HuH-7.5 (cell line): ENCODE measurements at places on chromosomes 11 and 22.

DNA sequence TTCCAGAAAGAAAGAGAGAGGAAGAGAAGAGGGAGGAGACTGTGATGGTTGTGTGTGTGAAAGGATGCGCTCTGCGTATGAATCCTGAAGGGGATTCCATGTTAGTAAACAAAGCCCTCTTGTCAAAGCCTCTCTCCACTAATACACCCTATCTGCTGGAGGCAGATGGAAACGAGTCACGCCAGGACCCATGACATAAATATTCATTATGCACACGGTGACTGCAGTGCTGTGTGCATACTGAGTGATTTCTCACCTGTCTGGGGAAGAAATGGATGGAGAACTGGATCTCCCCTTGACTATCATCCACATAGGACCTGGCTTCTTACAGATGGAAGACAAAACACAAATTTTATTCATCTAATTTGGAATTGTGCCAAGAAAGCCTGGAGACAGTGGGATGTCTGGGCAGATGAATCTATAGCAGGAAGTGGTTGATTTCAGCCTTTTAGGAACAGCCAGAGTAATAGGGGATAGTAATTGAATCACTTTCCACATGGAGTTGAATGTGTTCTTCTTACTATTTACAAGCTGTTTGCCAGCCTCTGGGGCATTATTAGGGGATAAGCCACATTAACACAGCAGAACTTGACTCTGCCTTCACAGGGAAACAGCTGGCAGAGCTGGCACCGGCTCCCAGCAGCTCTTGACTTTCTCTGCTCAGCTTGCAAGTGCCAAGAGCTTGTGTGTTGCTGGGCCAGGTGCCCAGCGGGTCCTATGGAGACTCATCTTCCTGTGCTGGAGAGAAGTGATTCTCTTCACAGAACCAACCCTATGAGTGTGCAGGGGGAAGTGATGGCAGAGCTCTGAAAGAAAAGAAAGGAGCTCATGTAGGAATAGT, 9.0 kb downstream of the MTNR1B start:
- no peak for DNase-seq

- no peak for DNase-seq
These were observed 76.4 kb upstream of the DRD2 start for GRCh38 chr11:113551645-113552044.

DNA sequence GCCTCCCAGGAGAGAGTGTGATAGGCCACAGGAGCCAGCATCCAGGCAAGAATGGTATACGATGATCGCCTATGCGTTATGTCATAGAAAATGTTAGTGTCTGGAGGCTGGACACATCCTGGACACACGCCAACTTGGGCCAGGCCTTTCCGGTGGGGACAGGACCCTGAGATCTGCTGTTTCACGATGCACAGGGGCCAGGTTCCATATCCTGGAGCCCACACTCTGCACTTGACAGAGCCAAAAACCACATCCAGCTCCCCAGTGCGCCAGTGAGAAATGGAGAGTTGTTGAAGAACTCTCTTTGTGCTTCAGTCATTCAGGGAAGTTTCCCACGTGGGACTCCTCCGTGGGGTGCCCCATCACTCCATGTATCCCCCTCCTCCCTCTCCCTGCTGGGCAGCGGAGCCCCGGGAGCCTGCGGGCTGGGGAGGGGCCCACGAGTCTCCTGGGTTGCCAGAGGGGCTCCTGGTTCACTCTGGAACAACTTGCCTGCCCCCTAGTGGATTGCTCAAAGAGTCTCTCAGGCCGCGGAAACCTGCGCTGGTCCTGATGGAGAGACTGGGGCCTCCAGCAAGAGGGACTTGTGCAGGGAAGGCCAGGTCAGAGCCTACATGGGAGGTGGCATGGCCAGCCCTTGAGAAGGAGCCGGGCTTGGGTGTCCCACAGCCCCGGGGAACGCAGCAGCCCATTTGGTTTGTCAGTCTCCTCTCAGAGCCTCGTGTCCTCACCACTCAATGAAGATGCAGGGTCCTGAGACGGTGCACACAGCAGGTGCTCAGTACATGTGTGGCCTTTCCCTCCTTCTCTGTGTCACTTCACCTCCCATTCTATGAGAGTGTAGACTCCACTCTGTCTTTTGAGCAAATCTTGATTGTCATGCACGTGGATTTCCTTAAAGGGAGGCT, 10.2 kb upstream of the LRRC32 start:
- DNase-seq = peak; percentile 87

GRCh38 chr11:122115524-122116379, at the start of gene BLID:
Gene BLID (minus strand): TSS chr11:122116215. CDS start chr11:122115922, 293 bp downstream.
- no peak for DNase-seq

DNA sequence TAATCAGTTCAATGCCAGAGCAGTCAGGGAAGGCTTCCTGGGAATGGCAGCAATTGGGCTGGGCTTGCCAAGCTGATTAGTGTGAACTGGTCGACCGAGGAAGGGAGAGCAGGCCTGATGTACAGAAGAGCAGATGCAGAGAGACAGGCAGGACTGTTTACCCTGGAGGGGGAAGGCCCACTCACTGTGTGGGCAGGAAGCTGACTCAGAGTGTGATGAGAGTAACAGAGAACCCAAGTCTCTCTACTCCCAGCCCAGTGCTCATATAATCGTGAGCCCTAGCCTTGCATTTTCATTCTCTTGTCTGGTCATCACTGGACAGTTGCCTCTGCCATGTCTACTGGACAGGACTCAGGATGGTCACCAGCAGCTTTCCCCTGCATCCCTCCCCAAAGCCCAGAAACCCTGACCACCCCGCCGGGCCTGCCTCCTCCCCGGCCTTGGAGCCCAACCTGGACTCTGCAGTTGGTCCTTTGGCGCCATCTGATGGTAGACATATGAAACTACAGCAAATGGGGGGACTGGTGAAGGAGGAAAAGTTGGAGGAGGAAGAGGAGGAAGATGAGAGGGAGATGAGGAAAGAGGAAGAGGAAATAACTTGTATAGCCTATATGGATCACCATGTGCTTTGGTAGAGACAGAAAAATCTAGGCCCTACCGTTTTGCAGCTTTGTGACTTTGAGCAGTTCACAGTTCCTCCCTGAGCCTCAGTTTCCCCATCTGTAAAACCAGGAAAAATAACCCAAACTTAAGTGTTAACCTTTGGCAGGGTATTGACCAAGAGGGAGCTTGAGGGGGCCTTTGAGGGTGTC, 43.4 kb upstream of the PRDM11 start:
- peak; percentile 52 for DNase-seq

GRCh38 chr22:33640900-33641299, 279.4 kb downstream of the LARGE1 start:
- DNase-seq = no peak

DNA sequence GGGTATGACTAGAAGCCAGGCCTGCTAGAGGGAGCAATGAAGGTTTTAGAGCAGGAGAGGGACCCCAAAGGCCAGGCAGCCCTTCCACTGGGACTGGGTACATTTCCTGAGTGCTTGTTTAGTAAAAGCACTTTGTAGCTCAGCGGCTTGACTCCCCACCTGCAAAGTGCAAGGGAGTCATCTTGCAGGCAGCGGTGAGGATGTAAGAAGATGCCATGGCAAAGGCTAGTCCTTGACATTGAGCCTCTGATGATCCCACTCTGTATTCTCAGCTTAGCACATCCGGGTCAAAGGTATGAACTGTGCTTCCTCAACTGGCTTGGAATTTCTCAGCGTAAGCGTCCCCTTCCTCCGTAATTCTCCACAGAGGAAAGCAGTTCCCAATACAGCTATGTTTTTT, 3.1 kb upstream of the UBE2L3 start:
- no peak for DNase-seq

- DNase-seq = no peak
These were observed 18.0 kb upstream of the UBASH3B start for GRCh38 chr11:122637541-122637940.

DNA sequence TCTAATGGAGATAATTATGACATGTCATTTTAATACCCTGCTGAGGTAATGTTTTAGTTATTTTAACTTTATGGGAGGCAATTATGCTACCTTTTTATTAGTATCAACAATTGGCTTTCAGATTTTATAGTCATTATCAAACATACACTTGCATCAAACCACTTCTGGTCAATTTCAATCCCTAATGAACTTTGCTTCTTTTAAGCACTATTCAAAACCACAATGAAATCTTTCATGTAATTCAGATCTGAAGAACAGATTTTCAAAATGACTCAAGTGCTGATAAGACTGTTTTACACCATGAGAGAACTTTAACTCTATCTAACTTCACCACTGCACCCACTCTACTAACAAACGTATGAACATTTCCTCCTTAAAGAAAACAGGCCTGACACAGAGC, 25.9 kb upstream of the CCDC34 start:
- DNase-seq = no peak

DNA sequence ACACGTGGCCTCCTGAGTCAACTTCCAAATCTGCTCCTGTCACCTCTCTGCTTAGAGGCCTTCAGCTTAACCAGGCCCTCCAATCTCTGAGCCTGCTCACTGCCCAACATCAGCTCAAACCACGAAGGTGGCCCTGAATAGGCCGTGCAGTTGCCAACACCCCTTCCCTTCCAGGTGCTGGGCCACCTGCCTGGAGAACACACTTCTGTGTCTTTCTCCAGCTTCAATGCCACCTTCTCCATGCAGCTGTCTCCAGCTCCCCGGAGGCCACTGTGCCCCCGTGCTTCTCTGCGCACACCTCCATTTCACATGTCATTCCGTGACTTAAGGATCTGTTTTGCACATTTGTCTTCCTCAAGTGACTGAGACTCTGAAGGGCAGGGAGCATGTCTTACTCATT, 5.3 kb downstream of the RELA start:
- no peak for DNase-seq

- no peak for DNase-seq
These were observed 67.8 kb downstream of the RASSF10 start for GRCh38 chr11:13076961-13077360.

DNA sequence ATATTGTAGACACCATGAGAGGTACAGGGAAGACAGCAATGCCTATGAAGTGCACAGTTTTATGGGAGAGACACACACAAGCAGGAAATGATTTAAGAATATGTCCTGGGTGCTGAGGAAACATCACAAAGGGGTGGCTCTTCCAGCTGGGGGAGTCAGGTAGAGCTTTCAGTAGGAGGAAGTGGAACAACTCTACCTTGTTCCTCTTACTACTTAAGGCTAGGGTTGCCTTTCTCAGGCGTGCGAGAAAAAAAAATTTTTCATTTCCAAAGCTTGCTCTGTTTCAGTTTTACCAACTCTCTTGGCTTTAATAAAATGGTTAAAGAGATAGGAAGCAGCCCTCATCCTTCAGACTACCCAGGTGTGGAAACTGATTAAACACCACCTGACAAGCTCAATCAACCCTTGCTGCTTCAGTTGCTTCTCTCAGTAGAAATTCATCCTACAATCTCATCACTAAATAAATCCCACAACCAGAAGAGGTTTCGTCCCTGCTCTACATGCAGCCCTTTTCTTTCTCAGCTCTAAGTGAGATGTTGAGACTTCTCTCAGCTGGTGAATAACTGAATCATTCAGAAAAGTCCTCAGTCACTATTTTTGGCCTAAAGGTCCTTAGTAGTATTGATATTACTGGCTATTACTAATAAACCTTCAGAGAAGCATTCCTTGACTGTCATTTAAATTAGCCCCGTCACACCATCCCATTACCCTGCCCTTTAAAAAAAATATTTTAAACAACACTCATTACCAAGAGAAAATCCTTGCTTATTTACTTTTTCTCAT, 5.9 kb downstream of the ABTB2 start:
- no peak for DNase-seq

GRCh38 chr11:111408789-111409727, 30.0 kb upstream of the POU2AF1 start:
- no peak for DNase-seq

DNA sequence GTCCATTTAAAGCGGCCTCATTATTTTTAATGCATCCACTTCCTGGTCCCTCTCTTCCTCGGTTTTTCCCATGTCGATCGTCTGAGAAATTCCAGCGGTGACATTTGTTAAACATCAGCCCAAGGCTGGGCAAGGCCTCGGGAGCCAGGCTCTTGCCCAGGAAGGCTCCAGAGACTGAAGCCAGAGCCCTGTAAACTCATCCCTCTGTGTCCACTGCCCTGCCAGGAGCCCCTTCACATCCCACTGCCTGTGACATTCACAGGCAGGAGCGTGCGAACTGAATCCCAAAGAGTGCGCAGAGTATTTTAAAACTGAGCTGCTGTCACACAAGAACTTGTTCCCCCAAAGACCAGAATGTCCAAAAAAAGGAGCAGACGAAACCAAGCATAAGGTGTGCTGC, 56.5 kb upstream of the ANO1 start:
- no peak for DNase-seq

- no peak for DNase-seq
These were observed 289.5 kb upstream of the C11orf87 start for GRCh38 chr11:109132539-109132938.

DNA sequence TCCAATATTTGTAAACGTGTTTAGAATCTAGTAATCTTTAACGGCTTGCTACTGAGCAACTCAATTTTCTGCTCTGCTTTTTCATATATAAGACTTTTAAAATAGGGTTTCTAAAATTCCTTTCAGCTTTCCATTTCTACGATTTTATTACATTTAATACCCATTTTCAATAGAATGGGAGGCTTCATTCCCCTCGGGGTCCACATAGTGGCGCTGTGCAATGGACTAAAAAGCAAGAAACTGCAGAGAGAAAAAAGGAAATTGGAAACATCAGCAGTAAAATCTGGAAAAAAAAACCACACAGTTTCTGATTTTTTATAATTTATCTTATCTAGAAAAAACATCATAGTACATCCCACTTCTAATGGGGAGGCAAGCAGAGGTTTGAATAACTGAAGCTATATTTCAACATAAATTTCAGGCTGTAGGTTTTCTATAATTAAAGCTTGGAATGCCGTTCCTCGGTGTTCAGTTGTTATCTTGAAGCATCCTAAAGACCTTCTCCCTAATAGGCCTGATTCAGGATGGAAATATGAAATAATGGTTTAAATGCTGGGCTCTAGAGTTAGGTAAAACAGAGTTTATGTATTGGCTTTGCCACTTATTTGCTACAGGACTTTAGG, 18.7 kb upstream of the JHY start:
- no peak for DNase-seq

DNA sequence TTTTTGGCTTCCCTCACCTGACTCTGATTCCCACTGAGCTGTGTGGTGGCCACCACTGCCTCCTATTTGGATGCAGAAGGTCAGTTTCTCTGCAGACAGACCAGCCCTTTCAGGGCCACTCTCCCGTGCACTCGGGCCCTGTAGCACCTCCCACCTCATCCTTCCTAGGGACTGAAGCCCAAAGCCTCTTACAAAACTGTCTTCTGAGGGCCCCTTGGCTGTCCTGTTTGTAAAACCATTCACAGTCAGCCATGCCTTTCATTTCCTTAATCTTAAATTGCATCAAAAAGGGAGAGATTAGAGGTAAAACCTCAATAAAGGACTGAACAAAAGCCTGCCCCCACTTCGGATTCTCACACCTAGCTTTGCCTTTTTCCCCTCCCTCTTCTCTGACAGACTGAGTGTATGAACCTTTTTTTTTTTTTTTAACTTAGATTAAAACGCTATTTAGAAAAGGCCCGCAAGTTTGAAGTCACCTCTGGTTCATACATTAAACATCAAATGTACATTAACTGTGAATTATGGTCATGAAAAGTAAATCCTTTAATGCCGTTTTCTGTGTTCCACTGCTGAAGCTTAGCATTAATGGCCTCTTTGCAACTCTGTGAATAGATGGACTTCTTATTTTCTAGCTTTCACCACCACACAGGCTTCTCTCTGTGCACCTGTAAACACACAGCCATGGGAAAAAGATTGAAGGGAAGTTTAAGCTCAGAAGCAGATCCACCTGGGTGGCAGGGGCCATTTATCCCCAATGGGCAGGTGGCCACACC, 247.2 kb upstream of the CADM1 start:
- no peak for DNase-seq

- DNase-seq = peak; percentile 71
These were observed 9.9 kb upstream of the IGLL5 start for GRCh38 chr22:22877523-22878210.

GRCh38 chr22:27262361-27262760, 539.2 kb downstream of the MN1 start:
- DNase-seq = no peak
